ENCODE measurements at places on chromosomes 2 and 18.

DNA sequence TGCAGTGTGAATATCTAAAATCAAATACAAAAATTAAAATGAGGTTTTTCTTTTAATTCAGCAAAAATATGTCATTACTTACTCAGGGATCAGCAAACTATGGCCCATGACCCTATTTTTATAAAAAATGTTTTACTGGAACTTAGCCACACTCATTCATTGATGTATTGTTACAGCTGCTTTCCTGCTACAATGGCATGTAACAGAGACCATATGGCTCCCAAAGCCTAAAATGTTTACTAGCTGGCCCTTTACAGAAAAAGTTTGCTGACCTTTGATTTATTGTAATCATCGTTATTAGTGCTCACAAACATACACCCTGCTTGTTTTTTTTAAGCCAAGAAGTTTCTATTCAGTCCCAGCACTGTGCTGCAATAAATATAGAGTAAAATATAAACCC lies 120.3 kb downstream of the PLA2R1 start:
- DNase-seq: no peak

GRCh38 chr18:24930971-24931370 lies 421.0 kb downstream of the ZNF521 start:
- no peak for DNase-seq

GRCh38 chr2:21372654-21373053 lies 248.9 kb downstream of the TDRD15 start:
- DNase-seq: no peak

GRCh38 chr2:216632952-216633615 lies at the start of gene IGFBP2:
Gene IGFBP2 (plus strand): TSS chr2:216633420. CDS start chr2:216633524, 104 bp downstream.
- no peak for DNase-seq

DNA sequence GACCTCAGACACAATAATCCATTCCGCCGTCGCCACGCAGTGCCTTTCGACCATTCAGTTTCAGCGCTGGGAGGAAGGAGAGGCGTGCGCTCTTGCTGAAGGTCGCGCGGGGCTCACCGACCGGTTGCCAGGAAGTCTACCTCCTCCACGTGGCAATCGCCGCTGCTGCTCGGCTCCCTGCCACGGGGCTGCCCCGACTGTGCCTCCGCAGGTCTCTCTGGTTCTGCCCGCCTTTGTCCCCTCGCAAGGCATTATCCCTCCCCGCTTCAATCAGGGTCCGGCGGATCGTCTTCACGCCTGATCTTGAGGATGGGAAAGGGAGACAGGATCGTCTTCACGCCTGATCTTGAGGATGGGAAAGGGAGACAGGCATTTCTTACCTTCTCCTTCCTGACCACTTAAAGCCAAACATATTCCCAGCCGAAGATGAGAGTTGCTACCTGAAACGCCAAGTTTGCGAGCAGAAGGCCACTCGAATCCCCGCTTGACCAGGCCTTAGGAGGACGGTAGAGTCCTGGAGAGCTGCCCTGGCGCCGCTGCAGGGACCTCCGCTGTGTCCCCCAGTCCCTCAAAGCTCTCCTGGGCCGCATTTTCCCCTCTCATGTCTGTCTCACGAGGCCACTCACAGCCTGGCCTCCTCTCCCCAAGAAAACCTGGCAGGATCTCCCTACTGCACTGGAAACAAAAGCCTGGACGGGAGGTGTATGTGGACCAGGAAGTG lies 4.3 kb upstream of the GPR45 start:
- no peak for DNase-seq

DNA sequence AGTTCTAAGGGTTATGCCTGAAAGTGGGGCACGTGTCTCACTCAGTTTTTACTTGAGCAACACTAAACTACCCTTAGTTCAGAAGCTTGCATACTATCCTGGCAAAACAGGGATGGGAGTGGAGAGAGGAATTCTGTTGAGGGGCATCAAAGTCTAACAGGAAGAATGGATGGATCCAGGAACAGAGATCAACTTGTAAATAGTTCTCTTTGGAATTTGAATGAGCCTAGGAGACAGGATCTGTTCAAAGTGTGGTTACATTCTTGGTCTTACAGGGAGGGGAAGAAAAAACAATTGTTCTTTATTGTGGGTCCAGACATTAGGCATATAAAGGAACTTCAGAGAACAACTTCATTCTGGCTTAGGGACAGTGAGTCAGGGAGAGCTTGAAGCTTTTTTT lies 560.2 kb downstream of the CNTNAP5 start:
- no peak for DNase-seq

GRCh38 chr2:5674026-5674340 lies 18.2 kb upstream of the SOX11 start:
- DNase-seq: no peak

- DNase-seq: no peak
Measured at GRCh38 chr2:182057002-182057401, 71.3 kb downstream of the PPP1R1C start.

- no peak for DNase-seq
Measured at GRCh38 chr2:207938415-207938814, 86.9 kb downstream of the PLEKHM3 start.

DNA sequence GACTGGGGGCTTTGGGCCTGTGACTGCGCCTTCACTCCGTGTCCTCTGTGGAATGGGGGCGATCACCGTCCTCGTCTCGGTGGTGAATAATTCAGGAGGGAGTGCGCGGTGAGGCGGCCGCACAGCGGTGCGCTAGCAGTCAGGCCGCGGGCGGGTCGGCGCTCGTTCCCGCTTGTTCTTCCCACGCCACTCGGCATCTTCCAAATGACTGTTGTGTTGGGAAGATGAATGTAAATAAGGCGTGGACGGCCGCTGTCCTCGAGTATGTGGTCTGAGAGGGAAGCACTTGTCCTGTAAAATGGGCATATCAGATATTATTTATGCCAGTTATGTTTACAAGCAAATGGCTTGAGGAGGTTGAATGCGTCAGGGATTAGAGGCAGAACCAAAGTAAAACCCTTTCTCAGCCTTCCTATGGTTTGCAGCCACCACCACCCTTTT lies 608 bp upstream of the VPS4B start:
- no peak for DNase-seq

DNA sequence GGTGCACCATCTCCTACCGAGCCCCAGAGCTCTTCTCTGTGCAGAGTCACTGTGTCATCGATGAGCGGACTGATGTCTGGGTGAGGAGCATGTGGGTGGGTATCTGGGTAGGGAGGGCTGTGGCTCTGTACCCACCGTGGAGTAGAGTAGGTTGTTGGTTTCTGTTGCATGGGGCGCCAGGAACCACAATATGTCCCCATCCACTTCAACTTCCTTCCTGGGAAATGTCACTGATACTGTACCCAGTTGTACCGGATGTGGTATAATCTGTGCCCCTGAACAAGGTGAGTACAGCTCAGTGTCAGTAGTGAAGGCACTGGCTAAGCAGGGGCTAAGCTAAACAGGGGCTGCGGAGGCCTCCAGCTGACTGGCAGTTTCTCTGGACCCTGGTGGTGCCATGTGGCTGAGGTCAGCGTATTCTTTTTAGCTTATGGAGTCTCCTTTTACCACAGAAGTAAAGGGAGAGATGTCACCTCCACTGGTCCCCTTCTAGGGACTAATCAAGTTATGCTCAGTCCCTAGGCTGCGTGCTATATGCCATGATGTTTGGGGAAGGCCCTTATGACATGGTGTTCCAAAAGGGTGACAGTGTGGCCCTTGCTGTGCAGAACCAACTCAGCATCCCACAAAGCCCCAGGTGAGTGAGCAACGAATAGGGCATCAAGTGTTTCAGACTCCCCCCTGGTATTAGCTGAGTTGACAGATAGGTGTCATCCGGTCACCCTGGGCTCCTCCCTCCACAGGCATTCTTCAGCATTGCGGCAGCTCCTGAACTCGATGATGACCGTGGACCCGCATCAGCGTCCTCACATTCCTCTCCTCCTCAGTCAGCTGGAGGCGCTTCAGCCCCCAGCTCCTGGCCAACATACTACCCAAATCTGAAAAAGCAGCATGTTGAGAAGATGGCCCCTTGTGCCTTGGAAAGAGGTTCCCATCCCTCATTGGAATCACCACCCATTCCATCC lies 2.7 kb downstream of the STK16 start:
- DNase-seq: no peak

DNA sequence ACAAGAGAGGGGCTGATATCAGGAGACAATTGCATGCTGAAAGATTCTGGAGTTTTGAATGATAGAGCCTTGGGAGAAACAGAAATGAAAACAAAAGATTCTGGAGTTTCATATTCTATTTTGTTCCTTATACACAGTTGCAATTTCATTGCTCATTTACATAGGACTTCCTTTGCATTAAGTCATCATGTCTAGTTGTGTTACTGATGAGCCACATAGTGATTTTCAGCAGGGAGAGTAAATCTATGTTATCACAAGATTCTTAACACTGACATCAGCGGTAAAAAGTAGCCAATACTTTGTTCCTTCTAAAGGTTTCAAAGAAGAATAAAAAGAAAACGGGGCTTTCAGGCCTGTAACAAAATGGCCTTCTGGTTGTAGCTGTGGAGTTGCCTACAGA lies 7.1 kb downstream of the ADAM17 start:
- DNase-seq: no peak

DNA sequence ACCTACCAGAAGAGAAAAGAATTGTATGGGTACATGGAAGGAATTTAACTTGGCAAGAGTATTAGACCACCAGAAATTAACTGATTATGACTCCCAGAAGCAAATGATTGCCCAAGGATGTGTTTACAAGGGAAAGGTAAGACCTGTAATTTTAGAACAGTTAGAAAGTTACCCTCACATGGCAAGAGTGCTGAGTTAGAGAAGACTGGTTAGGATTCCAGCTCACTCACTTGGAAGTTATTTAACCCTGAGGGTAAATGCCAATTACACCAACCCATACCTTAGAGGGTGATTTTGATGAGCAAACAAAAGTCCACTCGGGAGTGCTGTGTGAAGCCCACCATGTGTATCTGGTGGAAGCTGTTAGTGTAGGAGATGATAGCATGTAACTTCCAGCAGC lies 170.2 kb downstream of the TPGS2 start:
- DNase-seq: no peak

DNA sequence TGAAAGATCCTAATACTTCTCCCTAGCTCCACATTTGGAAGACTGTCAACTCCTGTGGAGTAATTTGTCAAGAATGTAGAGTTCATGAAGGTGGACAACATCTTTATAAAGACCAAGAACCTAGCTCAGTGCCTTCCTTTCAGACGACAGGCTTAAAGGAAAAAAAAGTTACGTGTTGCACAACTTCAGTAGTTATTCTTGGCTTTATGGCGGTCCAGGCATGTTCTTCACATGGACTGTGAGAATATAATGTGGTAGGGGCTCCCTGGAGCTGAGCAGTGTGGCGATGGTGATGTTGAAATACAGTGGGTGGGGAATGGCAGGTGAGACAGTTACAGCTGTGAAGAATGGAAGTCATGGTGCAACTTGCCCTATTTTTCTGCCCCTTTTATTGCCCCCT lies 3.9 kb downstream of the TAF1B start:
- DNase-seq: no peak

- no peak for DNase-seq
Measured at GRCh38 chr2:76821731-76822130, 700.4 kb downstream of the LRRTM4 start.

- DNase-seq: no peak
Measured at GRCh38 chr2:62459106-62459505, 46.9 kb downstream of the TMEM17 start.

DNA sequence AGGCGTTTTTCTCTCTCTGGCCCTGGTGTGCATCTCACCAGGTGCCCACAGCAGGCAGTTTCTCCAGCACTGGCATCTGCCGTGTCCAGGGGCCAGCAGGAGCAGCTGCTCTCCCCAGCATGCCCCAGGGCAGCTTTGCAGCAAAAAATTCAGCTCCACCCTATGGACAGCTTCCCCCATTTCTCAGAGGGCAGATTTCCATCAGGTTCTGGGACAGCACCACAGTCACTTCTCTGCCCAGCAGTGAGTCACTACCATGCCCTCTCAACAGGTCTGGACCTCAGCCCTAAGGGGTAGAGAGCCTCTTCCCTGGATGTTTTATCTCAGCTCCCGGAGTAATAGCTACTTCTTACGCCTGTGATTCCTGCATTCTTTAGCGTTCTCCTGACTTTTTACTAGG lies 170.2 kb upstream of the RAB12 start:
- no peak for DNase-seq

- DNase-seq: no peak
Measured at GRCh38 chr2:24551016-24551415, 60.0 kb downstream of the NCOA1 start.

DNA sequence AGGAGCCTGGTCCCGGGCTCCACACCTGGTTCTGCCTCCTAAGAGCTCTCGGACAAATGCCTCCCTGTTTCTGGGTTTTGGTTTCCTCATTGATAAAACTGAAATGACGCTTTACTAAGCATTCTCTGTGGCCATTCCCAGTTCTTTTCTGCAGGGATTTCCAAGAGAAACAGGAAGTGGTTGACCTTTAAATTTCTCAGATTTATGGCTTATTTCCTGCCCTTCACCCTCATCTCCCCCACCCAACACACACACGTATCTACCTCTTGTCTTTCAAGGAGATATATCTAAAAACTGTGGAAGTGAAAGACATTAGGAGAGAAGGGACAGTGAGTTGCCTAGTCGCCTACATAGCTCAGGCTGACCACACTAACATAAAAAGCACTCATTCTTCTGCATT lies 53.0 kb downstream of the PIEZO2 start:
- DNase-seq: no peak

GRCh38 chr2:112151271-112151670 lies 13.1 kb downstream of the FBLN7 start:
- no peak for DNase-seq

- DNase-seq: no peak
Measured at GRCh38 chr2:10983711-10984110, 72.0 kb downstream of the KCNF1 start.

- no peak for DNase-seq
Measured at GRCh38 chr2:224982910-224983711, 59.2 kb downstream of the DOCK10 start.

DNA sequence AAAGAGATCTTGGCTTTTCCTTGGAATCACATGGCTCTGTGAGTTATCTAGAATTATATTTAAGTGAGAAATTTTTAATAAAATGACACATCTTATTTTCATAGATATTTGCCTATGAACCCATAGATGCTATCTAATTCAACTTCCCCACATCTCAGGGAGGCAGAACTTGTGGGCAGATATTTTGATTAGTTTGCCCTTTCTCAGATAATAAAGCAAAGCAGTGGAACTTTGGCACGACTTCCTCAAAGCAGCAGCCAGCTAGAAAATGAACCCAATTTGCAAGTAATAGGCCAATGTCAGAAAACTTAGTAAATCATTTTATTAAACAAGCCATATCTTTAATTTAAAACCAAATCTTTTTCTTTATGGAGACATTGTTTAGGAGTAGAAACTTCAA lies 32.7 kb downstream of the RAB27B start:
- no peak for DNase-seq
